ENCODE measurements at places on chromosomes 6 and 20.

- no peak for DNase-seq
Measured at GRCh38 chr6:25007269-25007699, 71.5 kb upstream of the RIPOR2 start.

- DNase-seq, result no peak
Measured at GRCh38 chr6:170248111-170248805, 42.6 kb downstream of the DLL1 start.

- no peak for DNase-seq
Measured at GRCh38 chr6:4066029-4066755, 12.7 kb downstream of the FAM217A start.

GRCh38 chr6:72035966-72036365, 149.6 kb downstream of the RIMS1 start:
- DNase-seq, result no peak

GRCh38 chr6:40822619-40823018, 216.4 kb downstream of the UNC5CL start:
- no peak for DNase-seq

DNA sequence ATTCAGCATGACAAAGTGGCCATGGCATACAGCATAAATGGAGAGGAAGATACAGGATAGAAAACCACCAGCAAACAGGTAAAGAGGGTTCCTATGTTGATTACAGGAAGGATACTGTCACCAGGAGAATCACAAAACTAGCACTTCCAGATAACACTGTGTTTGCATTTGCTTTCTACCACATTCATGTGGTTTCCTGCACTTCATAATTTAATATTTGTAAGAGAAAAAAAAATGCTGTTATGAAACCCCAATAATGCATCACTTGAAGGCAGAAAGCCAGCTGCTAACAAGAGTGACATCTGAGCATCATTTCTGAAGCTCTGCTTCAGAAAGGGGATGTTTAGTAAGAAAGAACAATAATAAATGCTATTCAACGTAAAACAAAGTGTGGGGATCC, 106.6 kb downstream of the ATXN1 start:
- DNase-seq, result no peak

DNA sequence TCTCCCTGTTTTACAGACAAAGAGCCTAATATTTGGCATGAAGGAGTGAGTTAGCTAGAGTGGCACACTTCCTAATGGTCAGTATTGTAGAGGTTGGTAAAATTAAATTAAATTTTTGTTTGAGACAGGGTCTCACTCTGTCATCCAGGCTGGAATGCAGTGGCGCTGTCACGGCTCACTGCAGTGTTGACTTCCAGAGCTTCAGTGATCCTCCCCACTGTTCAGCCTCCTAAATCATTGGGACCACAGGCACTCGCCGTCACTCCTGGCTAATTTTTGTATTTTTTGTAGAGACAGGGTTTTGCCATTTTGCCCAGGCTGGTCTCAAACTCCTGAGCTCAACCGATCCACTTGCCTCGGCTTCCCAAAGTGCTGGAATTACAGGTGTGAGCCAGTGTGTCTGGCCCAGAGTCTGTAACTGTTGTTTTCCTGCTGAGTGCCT, 70.9 kb downstream of the SCAND1 start:
- peak; percentile 38 for DNase-seq

DNA sequence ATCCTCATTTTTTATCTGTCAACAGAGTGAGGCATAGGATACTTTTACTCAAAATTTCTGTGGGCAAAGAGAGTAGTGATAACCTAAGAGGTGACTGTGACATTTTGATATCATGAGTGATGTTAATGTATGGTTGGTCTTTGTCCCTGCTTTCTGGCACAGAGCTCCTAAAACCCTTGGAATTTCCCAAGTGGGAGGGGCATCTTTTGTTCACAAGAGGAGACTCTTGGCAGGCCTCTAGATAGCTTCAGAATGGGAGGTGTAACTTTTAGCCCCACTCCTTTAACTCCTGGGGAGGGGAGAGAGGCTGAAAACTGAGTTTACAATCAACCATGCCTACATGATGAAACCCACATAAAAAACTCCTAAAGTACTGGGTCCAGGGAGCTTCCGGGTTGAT, 527.8 kb downstream of the RFPL4B start:
- no peak for DNase-seq

DNA sequence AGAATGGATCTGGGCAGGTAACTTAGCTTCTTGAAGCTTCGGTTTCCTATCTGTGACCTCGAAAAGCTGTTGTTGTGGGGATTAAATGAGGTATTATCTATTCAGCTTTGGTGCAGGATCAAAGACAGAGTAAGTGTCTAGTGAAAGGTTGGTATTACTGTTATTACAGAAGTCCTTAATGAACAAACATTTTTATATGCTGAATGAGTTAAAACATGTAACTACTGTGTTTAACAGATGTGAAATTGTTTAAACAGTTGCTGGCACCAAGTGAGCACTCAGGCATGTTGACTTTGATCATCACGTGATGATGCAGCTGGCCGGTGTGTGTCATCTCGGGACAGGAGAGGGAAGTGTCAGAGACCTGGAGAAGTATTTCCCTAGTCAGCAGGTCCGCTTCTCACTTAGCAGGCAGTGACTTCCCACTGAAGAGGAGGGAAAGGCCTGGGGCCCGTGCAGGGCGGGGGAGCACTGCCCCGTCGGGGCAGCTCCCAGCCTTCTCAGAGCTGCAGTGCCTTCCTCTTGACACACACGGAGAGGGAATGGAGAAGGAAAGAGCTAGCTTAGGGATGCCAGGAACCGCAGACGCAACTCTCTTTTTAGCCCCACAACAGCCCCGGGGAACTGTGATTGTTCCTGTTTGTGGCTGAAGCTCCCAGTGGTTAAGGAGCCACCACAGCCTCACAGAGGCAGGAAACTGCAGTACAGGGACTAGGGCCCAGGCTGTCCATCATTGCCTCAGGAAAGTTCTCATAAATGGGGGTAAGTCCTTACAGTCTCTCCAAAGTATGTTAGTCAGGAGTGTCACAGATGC, 18.0 kb downstream of the TUBB2A start:
- peak; percentile 77 for DNase-seq

DNA sequence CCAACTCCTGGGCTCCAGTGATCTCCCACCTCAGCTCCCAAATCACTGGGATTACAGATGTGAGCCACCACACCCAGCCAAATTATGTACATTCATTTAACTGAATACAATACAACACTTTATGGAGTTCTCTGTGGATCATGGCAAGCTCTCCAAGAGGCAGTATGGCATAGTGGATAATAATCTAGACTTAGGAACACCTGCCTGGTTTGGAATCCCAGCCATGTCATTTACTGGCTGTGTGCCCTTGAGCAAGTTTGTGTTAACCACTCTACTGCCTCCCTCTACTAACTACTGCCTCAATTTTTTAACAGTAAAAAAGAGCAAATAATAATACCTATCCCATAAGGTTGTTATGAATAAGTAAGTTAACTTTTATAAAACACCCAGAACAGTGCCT, 1.9 kb upstream of the ETV7 start:
- DNase-seq, result no peak

DNA sequence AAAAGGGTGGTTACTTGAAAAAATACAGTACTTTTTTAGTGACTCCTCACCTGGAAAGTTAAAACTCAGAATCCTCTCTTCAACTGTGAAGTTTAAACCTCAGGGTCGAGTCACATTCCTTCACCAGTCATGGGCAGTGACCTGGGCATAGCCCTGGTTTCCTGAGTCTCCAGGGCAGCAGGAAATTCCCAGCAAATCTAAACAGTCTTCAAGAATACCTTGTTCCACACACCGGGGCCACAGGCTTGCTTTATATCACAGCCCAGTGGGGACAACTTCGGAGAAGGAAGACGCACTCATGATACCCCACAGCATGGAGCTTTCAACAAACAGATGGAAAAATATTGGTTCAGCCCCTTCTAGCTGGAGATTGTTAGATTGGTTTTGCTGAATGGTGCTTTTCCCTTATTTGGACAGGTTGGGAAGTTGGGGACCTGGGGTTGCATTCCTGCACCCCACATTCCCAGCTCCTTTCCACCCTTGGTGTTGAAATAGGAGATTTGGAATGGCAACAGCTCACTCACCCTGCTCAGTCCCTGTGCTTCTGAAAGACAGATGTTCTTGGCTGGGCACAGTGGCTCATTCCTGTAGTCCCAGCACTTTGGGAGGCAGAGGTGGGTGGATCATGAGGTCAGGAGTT, 113.0 kb upstream of the TMEM170B start:
- peak; percentile 54 for DNase-seq

GRCh38 chr6:2688401-2689064, 62.2 kb downstream of the MYLK4 start:
- DNase-seq, result peak; percentile 91

DNA sequence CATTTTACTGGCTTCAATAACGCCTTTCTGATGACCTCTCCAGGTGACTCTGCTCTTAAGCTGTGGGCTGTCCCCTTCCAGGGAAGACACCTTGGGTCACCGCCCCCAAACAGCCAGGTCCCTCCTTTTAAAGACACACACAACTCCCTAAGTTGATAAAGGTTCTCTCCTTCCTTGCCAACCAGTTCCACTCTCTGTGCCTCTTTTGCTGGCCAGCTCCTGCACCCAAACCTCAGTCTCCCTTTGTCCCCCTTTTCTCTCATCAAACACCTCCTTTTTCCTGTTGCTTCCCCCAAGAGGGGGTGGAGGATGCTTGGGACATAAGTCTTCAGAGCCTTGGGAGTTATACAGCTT, 1.0 kb downstream of the NCOA6 start:
- DNase-seq, result peak; percentile 85

GRCh38 chr6:170445971-170446370, 107.1 kb downstream of the PSMB1 start:
- DNase-seq, result no peak

Data from PC-3 (cell line).